ENCODE measurements at places on chromosomes 4 and X.
A peak's percentile ranks its signal among the peaks of the same experiment; 100 is the strongest.

DNA sequence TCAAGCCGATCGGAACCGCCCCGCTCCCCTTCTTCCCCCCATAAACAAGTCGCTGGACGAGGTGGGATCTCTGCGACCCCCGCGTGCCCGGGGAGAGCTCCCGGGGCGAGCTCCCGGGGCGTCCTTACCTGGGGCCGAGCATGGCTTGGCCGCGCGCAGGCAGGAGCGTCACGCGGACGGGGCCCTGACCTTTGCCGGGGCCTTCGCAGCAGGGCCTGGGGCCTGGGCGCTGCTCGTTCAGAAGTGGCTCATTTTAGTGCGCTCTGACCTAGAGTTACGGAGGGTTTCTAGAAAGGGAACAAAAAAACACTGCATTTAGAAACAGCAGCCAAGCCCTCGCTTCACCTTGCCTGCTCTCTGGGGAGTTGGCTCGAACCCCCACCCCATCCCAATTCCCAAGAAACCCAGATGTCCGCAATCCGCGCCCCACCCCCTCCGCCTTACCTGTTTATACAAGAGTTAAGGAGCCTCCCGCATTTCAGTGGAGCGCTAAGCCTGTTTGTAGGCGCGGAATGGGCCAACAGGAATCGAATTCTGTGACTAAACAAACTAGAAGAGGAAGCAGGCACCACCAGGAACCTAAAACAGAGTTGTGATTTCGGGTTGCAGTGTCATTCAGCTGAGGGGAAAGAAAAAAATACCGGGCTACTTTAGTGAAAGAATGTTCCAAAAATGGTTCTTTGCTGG is 814 bp upstream of the RBM47 start:
- peak; percentile 41 for DNase-seq

DNA sequence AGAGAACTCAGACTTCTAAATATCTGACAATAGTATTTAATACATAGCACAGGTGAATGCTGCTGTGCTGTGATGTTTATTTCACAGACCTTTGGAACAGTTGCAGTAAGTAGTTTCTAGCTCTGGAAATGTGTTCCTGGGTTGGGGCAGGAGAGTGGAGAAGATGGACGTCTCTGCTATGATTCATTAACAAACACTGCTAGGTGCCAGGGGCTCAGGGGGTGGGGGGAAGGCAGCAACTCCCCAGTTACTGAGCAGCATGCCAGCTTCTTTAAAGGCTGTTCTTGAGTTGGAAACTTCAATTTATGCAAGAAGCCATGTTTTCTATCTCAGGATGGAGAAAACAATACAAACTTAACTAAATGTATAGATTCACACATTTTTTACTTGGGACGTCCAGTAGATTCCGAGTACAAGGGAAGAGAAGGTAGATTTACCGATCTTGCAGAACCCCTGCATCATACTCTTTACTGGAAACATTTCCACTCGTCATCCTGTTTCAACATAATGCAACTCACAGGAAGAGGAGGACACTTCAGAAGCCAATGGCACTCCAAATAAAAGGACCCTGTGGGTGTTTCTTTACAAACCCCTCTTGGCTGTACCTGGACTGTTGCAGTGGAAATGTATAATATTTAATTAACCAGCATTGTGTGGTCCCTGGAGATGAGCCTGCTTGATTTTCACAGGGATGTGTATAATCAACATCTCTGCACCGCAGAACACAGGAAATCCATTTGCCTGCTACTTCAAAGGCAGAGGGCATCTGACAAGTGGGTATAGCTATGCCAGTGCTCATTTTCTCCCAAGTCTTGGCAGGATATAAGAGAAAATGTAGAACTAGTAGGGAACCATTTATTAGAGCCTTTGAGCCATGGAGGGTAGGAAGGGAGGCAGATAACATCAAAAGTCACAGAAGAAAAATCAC is 171.4 kb downstream of the SH3KBP1 start:
- no peak for DNase-seq

- no peak for DNase-seq
Observed at GRCh38 chrX:10173331-10173900, 16.6 kb downstream of the CLCN4 start.

DNA sequence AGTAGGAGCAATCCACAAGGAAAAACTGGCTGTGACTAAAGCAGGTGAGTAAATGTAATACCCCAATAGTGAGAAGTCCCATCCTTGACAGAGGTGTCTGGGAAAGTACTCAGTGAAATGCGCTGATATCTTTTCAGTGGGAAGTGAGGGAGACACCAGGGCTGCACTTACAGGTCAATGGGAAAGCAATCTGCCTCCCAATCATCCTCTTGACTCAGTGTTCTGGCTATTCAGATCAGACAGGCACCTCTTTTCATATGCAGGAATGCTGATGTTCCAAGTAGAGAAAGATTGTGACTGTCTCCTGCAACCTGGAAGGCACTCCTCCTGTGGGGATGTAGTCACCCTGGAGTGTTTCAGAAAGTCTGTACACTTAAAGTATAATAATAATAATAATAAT is 39.9 kb upstream of the SPIN2A start:
- no peak for DNase-seq
